ENCODE measurements at places on chromosomes 7 and 10. TPM values are rescaled to one million over a fixed set of nuclear protein-coding genes. Genes with fewer than 3 reads are reported as not detected.

- H3K36me3 ChIP-seq = no peaks in the 10 kb centered on the region
- peaks cover 6% of the 10 kb centered on the region for H3K27me3 ChIP-seq
- H3K4me1 ChIP-seq = no peaks in the 10 kb centered on the region
- no peak overlapping the region for H3K27ac ChIP-seq
- no peak overlapping the region for H3K4me3 ChIP-seq
Observed at GRCh38 chr7:112970771-112971170, 115.9 kb downstream of the GPR85 start.

Gene SPAM1
- total RNA-seq = not detected

Gene NRBF2
- 15.6 TPM for total RNA-seq

Gene AKR1E2
- total RNA-seq = 7.1 TPM

Gene ADAM12
- total RNA-seq = not detected

- H3K4me3 ChIP-seq = no peak overlapping the region
- peaks cover 2% of the 10 kb centered on the region for H3K36me3 ChIP-seq
- H3K27ac ChIP-seq = no peak overlapping the region
- no peaks in the 10 kb centered on the region for H3K4me1 ChIP-seq
- DNase-seq = no peak
- peaks cover 18% of the 10 kb centered on the region for H3K27me3 ChIP-seq
Observed at GRCh38 chr7:34739651-34740300, 81.8 kb downstream of the NPSR1 start.

- DNase-seq = no peak
Observed at GRCh38 chr10:3264161-3264761, 91.7 kb upstream of the PITRM1 start.

Gene PNLIP
- not detected for total RNA-seq

DNA sequence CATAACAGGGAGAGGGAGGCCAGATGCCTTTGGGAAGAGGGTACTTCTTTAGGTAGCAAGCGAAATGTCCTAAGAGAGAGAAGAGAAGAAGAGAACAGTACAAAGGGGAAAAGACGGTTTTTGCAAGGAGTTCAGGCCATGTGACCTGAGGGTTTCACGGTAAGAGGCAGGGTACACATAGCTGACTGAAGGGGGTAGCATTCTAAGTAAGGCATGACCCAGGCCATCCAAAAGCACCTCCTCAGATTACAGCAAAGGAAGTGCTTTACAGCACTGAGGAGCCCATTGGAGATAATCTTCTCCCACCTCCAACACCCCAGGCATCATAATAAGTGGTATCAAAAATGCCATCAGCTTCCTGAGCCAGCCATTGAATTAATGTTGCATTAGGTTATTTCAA lies 258.2 kb upstream of the NPY start:
- H3K36me3 ChIP-seq = no peaks in the 10 kb centered on the region
- no peaks in the 10 kb centered on the region for H3K4me1 ChIP-seq
- H3K27ac ChIP-seq = no peak overlapping the region
- peaks cover 2% of the 10 kb centered on the region for H3K27me3 ChIP-seq
- DNase-seq = no peak
- H3K4me3 ChIP-seq = no peak overlapping the region

GRCh38 chr10:102185811-102186527 lies 33.8 kb downstream of the NOLC1 start:
- no peak for DNase-seq
- H3K4me3 ChIP-seq = no peak overlapping the region
- H3K27ac ChIP-seq = no peak overlapping the region

Gene TMEM130
- 0.10 TPM for total RNA-seq

DNA sequence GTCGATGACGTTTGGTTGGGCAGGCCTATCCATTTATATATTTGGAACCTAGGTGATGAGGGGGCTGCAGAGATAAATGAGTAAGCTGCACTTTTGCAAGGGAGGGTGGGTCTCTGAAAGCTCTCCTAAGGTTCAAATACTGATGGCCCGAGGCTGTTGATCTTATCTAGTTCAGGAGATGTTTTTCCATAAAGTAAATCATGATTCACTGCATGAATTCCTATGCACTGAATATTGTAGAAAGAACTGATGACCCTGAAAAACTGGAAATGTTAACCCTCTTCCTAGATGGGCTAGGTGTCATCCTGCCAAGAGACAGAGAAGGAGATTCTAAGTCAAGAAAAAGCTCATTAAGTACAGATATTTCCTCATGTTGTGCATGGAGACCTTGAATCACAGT lies 459.9 kb downstream of the PLXNA4 start:
- no peaks in the 10 kb centered on the region for H3K4me1 ChIP-seq
- no peaks in the 10 kb centered on the region for H3K27me3 ChIP-seq
- no peak for DNase-seq
- H3K4me3 ChIP-seq = no peak overlapping the region
- H3K27ac ChIP-seq = no peak overlapping the region
- no peaks in the 10 kb centered on the region for H3K36me3 ChIP-seq

GRCh38 chr7:27693794-27694193 lies 31.1 kb upstream of the HIBADH start:
- no peak overlapping the region for H3K27ac ChIP-seq
- no peaks in the 10 kb centered on the region for H3K36me3 ChIP-seq
- H3K4me3 ChIP-seq = no peak overlapping the region

DNA sequence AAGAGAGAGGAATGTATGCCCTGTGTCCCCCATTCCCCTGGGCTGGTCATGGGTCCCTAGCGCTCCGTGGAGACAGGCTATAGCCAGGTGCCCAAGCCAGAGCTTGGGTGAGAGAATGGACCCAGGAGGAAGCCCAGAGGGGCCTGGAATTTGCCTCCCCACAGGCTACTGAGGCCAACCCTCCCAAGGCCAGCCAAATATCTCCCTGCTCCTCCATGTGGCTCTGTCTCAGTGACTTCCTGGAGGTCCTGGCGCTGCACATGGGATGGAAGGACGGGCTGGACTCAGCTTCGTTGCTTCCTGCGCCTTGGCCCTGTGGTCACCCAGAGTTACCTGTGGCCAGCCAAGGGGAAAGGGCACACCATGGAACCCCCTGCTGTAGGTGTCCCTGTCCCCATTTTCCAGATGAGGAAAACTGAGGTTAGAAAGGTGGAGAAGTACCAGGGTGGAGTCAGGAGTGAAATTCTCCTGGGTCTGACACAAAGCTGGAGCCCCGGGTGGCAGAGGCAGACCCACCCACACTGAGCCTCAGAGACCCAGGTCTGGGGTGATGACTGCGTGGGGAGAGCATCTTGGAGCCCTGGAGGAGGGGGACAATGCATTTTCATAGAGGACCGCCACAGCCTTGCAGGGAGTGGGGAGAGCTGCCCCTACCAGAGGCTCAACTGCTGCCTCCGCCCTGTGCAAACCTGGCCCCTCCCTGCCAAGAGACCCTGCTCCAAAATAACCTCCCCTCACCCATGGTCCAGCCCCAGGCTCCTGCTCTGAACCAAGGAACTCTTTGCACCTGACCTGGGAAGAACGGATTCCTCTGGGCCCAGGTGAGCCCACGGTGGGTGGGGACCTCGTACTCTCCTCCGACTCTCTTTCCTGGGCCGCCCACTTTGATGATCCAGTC lies 42.6 kb downstream of the TMEM270 start:
- H3K27me3 ChIP-seq = no peaks in the 10 kb centered on the region
- no peak overlapping the region for H3K27ac ChIP-seq
- no peak for DNase-seq

DNA sequence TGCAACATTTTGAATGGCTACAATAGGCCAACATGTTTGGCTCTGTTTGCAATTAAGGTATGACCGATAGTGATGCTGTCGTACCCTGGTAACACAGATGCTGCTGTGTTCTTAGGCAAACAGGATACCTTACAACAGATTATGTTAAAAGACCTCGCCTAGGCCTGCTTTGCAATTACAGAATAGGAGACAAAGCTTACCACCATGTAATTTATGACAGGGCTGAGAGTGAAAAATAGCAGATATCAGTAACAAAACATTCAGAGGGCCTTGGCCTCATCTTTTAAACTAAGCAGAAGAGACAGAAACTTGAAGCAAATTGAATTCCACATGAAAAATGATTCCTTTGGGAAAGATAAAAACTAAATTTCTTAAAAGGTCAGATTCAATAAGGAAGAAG lies 29.4 kb upstream of the ABLIM1 start:
- no peaks in the 10 kb centered on the region for H3K4me1 ChIP-seq
- H3K27ac ChIP-seq = no peak overlapping the region

GRCh38 chr10:124039483-124040013 lies 53.9 kb downstream of the CHST15 start:
- H3K27ac ChIP-seq = no peak overlapping the region
- no peak for DNase-seq
- H3K4me3 ChIP-seq = no peak overlapping the region
- peaks cover 19% of the 10 kb centered on the region for H3K4me1 ChIP-seq

Gene PLAU
- 0.26 TPM for total RNA-seq

- no peak for DNase-seq
- no peak overlapping the region for H3K27ac ChIP-seq
- no peaks in the 10 kb centered on the region for H3K27me3 ChIP-seq
- peaks cover 13% of the 10 kb centered on the region for H3K4me1 ChIP-seq
Observed at GRCh38 chr10:91415816-91416215, 5.7 kb downstream of the HECTD2 start.

Gene WIPF3
- total RNA-seq = not detected

DNA sequence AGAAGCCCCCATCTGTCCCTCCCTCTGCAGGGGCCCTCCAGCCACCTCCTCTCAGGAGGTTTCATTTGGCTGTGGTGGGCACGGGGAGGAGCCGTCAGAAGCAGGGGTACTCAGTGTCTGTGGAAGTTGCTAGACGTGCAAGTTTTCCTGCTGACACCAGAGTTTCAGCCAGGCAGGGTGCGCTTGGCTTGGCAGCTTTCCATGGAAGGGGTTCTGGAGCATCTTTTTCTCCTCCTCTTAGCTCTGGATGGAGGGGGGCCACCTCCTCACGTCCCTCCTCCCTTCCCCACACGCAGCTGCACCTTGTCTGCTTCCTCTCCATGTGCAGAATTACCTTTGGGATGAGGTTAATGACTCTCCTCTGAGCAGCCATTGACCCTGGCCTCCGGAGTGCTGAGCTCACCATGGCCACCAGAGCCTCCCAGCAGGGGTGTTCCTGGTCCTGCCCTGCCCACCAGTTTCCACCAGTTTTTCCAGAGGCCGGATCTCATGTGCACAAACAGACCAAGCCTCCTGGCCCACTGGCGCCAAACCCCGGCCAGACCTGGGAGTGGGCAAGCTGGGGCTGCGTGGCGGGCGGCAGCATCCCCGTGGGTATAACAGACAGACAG lies 579.8 kb upstream of the FOXK1 start:
- DNase-seq = no peak
- H3K36me3 ChIP-seq = no peaks in the 10 kb centered on the region
- H3K4me3 ChIP-seq = no peak overlapping the region
- no peak overlapping the region for H3K27ac ChIP-seq

GRCh38 chr7:96449094-96449493 lies 127.2 kb upstream of the SLC25A13 start:
- H3K27ac ChIP-seq = no peak overlapping the region
- H3K4me1 ChIP-seq = no peaks in the 10 kb centered on the region
- no peak overlapping the region for H3K4me3 ChIP-seq
- DNase-seq = no peak

- no peaks in the 10 kb centered on the region for H3K27me3 ChIP-seq
- H3K4me1 ChIP-seq = no peaks in the 10 kb centered on the region
- H3K27ac ChIP-seq = no peak overlapping the region
Observed at GRCh38 chr7:30430276-30430675, 48.3 kb downstream of the NOD1 start.

DNA sequence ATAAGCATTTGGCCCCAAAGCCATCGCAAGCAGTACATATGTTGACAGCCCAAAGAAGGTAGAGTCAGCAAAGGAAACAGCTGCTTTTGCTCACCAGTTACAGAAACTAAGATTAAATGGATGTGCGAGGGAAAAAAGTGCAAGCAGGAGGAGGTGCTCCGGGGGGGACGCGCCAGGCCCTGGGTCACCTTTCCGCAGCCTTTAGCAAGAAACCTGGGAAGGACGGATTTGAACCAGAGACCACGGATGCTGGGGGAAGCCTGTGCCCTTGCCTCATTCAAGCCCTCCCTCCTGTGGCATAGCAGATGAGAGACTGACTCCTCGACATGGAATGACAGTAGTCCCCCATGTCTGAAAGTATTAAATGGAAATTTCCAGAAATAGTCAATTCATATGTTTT lies 405.6 kb upstream of the PRKCQ start:
- no peak for DNase-seq
- no peaks in the 10 kb centered on the region for H3K27me3 ChIP-seq
- no peak overlapping the region for H3K4me3 ChIP-seq
- H3K4me1 ChIP-seq = peaks cover 3% of the 10 kb centered on the region
- no peaks in the 10 kb centered on the region for H3K36me3 ChIP-seq

- no peak overlapping the region for H3K4me3 ChIP-seq
- H3K27ac ChIP-seq = no peak overlapping the region
- H3K36me3 ChIP-seq = no peaks in the 10 kb centered on the region
Observed at GRCh38 chr7:118079369-118079768, 104.6 kb upstream of the LSM8 start.

Gene ALKBH4
- 5.7 TPM for total RNA-seq

DNA sequence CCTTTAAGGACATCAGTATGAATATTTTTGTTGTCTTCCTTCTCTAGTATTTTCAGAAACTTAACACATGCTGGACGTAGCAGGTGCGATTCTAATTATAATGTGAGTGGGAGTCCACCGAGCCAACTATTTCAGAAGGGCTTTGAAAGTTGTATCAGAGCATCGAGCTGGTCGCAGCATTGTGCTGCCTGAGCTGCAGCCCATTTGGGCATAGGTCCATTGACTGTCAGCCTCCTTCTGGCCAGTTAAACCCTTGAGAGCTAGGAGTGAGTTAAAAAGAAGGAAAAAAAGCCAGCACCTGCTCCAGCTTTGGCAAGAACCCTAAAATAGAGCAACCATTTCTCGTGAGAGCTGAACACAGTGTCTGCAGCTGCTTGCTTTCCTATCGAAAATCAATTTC lies 47.8 kb downstream of the SLC35G1 start:
- DNase-seq = no peak
- H3K27me3 ChIP-seq = no peaks in the 10 kb centered on the region
- peaks cover 1% of the 10 kb centered on the region for H3K36me3 ChIP-seq
- H3K4me1 ChIP-seq = no peaks in the 10 kb centered on the region
- no peak overlapping the region for H3K27ac ChIP-seq
- H3K4me3 ChIP-seq = no peak overlapping the region

DNA sequence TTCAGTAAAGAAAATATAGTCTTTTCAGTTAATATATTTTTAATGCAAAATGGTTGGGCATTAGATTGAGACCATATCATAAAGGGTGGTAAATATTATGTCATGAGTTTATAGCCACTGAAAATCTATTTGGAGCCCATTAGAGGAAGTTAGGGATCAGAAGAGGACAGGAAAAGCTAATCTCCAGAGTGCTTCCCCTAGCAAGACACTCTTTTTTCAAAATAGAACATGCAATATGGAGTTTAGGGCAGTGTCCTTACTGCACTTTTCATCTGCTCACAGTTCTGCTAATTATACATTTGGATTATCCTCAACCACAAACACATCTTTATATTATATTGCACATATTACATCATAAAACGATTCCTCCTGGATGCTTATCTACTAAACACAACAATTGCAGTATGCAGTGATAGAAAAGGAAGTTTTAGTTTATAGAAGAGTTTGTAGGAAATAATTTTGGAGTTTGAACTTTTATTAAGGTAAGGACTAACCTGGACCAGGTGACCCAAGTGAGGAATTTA lies 159.8 kb downstream of the PHF14 start:
- no peak overlapping the region for H3K4me3 ChIP-seq
- H3K4me1 ChIP-seq = no peaks in the 10 kb centered on the region
- peaks cover 15% of the 10 kb centered on the region for H3K36me3 ChIP-seq
- no peak for DNase-seq
- no peaks in the 10 kb centered on the region for H3K27me3 ChIP-seq

Gene CRYGN
- not detected for total RNA-seq

- no peak overlapping the region for H3K27ac ChIP-seq
- no peak for DNase-seq
- H3K4me1 ChIP-seq = no peaks in the 10 kb centered on the region
- no peak overlapping the region for H3K4me3 ChIP-seq
- no peaks in the 10 kb centered on the region for H3K27me3 ChIP-seq
- H3K36me3 ChIP-seq = no peaks in the 10 kb centered on the region
Observed at GRCh38 chr10:59505926-59506325, 143.6 kb upstream of the FAM13C start.
